ENCODE measurements at places on chromosomes 3 and 15.

DNA sequence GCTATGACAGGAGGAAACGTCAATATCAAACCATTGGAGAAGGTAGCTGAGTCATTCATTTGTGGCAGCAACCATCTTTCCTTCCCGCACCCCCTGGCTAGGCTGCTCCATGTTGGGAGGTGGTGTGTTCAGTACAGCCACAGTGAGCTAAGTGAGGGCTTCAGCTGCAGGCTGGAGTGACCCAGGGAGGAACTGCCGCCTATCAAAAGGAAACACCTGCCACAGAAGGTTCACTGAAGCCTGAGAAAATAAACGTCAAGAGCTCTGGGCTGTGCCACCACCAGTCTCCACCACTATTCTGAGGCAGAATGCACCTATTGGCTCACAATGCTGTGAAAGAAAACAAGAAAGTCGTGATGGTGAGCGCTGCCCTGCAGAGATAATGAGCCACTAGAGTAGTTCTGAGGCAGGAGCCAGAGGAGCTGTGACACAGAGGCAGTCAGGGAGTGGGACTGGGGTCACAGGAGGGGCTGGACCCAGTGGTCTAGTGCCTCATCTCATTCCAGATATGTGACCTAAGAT, 34.8 kb upstream of the CD47 start:
- no peak for DNase-seq

DNA sequence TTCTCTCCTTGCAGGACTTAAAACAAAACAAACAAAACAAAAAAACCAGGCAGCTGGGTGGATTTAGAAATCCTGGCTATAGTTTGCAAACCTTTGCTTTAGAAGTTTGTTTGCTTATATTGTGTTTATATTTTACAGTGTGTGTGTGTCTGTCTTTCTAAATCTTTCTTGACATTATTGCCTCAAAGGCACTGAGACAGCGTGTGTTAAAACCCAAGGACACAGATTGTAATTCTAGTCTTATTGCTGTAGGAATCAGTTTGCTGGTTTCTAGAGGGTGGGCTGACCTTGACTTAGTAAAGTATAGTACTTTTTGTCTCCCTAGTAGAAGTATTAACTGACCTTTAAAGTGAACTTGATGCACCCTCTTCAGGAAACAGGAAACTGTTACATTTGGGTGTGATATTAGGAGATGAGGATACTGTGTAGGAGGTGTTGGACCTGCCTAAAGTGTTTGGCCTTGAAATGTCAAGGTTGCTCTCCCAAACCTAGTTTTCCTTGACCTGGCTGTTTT, 71.0 kb downstream of the TCF12 start:
- DNase-seq: no peak

- no peak for DNase-seq
Measured at GRCh38 chr3:194294199-194294894, 56.8 kb downstream of the CPN2 start.

DNA sequence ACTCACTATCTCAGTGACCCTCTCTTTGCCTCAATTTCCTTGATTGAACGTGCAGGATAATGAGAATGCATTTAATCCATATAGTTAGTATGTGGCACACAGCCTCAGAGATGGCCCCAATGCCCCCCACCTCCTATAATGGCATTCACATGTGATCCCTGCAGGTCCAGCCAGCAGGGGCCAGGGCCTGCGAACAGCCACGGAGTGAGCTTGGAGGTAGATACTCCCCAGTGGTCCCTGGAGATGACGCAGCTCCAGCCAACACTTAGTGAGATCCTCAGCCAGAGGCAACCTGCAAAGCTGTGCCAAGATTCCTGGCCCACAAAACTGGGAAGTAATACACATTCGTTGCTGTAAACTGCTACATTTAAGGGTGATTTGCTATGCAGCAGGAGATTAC, 184.9 kb upstream of the NSMCE3 start:
- no peak for DNase-seq

GRCh38 chr15:76431971-76432370, 95.4 kb downstream of the ISL2 start:
- no peak for DNase-seq

GRCh38 chr3:196135693-196136639, 54.1 kb upstream of the TFRC start:
- DNase-seq: no peak

GRCh38 chr15:84696757-84697156, 19.2 kb downstream of the SEC11A start:
- no peak for DNase-seq

DNA sequence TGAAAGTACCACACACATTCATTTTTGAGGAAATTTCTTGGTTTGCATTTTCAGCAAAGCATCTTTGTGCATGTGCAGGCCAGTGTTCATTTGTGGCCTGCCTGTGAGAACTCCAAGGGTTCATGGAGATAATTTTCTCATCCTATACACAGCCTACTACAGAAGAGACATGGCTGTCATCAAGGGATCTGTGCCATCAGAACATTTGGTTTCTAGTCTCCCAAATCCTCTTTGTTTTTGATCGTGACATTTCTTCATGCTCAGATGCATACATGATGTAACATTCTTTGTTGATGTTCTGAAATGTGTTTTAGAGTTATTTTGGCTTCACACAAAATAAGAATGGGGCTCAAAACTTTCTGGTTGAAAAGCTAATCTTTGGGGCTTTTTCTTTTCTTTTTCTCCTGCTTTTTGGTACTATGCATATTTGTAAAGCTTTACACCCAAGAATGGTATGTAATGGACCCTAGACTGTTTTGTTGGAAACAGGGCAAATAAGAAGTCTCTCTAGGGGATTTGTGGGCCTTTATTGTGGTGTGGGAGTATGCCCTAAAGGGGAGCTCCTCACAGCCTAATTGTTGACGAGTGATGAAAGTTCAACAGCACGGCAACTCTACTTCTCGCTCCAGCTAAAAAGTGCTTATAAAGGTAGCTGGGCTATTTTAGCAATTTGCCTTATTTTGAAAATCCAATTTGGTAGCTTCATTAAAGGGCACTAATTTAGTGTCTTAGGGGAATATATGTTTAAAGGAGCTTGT, 3.2 kb upstream of the ARPP21 start:
- DNase-seq: no peak

DNA sequence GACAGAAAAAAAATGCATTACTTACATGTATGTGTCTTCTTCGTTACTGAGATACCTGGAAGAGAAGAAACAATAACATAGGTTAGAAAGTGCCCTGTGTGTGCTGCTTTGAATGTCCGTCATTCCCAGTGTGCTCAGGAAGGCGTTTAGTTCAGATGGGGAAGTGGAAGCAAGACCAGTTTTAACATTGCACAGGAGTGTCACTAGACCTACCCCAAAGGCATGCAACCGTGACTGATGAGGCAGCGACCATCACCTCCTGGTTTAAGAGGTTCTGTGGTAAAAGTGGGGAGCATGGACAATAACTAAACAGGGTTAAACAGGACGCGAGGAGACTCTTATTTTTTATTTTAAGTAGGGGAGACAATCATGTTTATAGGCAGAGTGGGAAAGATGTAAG, 199.7 kb upstream of the ICE2 start:
- no peak for DNase-seq

DNA sequence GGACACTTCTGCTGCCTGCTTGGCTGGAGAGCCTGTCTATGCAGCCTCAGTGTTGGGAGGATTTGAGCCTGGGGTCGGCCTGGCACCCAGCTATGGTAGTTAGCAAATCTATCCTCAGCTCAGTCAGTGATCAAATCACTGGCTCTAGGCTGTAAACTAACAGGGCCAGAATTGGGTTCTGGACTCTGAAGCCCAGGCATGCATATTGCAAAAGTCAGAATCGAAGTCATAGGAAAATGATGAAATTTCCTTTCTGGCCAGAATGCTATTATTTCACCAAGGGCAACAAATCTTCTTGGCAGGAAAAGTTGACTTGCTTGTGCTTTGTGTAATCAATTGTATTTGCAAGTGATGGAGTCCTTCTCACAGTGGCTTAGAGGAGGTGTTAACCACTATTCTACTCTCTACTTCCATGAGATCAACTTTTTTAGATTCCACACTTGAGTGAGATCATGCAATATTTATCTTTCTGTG, 482.6 kb upstream of the TPRG1 start:
- peak; percentile 33 for DNase-seq

DNA sequence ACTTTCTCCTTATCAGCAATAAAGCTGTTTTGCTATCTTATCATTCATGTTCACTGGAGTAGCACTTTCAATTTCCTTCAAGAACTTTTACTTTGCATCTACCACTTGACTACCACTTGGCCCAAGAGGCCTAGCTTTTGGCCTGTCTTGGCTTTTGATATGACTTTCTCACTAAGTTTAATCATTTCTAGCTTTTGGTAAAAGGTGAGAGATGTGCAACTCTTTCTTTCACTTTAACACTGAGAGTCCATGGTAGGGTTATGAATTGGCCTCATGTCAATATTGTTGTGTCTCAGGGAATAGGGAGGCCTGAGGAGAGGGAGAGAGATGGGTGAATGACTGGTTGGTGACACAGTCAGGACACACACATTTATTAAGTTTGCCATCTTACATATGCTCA, 31.0 kb upstream of the FAM3D start:
- DNase-seq: no peak

DNA sequence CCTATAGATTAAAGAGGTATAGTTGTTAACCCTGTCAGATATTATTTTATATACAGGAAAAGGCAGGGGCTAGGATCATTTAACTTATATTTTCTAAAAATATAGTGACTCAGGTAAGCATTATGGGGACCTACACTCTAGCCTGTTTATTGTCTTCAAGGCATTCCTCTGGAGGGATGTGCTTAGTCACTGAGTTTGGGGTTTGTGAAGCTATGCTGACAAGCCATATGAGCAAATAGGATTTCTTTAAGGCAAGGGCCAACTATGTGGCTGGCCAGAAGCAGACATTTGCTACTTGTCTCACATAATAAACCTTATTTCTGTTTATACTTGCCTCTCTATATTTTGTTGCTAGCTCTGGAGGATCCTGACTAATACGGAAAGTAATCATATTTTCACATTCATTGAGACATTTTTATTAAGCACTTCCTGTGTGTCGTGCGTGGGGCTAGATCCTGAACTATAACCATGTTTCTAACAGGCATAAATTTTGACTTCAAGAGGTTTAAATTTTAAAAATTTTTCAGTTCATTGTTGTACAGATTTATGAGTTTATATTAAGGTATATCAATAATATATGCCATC, 153.4 kb downstream of the OTOL1 start:
- no peak for DNase-seq

GRCh38 chr15:88844749-88845386, 41.6 kb downstream of the ACAN start:
- no peak for DNase-seq

GRCh38 chr15:91055548-91056331, 33.3 kb upstream of the VPS33B start:
- peak; percentile 65 for DNase-seq

GRCh38 chr15:86919581-86919980, 839.9 kb downstream of the AGBL1 start:
- no peak for DNase-seq

DNA sequence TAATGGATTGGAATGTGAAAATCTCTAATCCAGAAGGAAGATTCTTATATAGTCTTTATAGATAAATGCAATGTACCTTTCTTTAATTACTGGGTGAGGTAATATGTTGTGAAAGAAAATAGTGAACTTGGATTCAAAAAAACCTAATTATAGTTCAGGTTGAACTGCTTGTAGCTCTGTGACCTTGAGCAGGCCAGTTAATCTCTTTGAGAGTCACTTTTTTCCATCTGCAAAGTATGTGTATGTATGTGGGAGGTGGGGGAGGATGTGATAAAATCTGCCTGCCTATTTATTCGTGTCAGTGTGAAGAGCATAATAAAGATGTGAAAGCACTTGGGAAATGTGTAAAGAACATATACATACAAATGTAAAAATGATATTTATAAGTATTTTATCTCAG, 34.4 kb downstream of the GLCE start:
- DNase-seq: no peak

- DNase-seq: no peak
Measured at GRCh38 chr3:127525373-127525772, 65.2 kb downstream of the TPRA1 start.

DNA sequence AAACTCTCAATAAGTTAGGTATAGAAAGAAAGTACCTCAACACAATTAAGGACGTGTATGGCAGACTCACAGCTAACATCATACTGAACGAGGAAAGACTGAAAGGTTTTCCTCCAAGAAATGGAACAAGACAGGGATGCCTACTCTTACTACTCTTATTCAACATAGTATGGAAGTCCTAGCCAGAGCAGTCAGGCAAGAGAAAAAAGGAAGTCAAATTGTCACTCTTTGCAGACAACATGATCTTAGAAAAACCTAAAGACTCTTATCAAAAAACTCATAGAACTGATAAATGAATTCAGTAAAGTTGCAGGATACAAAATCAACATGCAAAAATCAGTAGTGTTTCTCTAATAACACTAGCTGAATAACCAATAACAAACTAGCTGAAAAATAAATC, 96.0 kb downstream of the C3orf70 start:
- DNase-seq: no peak

DNA sequence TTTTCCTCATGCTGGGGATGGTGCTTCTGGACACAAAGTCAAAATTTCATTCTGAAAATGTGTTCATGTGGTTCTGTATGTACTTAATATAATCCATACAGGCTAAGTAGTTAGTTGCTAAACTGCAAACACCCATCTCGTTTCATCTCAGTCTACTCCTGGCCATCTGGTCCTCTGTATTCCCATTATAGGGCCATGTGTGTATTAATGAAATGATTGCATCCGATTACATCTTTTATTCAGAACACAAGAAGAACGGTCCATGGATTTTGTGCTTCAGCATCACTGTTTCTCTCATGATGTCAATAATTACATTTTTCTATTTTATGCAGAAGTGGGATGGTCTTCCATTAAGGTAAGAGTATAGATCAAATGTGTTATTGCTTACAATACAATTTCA, 6.1 kb upstream of the GJD2 start:
- no peak for DNase-seq

- DNase-seq: no peak
Measured at GRCh38 chr15:78850352-78850751, 22.3 kb upstream of the MORF4L1 start.

- no peak for DNase-seq
Measured at GRCh38 chr3:4030624-4031023, 231.4 kb downstream of the LRRN1 start.

DNA sequence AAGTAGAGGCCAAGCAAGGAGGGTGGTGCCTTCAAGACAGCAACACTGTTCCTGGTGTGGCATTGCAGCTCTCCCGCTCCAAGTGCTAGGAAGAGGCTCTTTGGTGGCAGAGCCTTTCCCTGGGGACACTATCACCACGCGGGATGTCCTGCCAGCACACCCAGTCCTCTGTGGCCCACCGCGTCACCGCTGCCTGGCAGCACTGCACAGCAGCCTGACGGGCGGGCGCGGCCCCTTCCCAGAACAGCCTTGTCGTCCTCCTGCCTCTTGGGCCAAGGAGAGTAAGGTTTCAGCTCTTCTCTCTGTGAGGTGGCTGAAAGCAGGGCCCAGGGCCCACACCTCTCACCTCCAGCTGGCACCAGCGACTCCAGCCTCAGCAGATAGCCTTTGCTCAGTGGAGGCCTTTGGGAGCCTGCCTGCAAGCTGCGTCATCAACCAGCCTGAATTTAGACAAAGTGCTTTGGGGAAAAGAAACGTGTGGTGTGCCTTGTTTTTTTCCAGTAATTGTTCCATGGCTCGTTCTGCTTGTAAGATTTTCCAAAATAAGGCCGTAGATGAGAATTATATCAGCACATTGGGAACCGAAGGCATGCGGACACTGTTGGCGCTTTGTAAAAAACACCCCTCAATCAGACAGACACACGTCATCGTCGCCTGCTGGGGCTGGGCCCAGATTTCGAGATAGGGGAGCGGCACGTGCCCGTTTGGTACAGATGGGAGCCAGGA, 65.0 kb downstream of the AAGAB start:
- no peak for DNase-seq

- no peak for DNase-seq
Measured at GRCh38 chr15:84915606-84915958, 31.1 kb downstream of the SLC28A1 start.
